Osteocyte (in vitro differentiated cells): ENCODE measurements at places on chromosomes 11 and 22. TPM values are rescaled to one million over a fixed set of nuclear protein-coding genes. Genes with fewer than 3 reads are reported as not detected.

Gene OR52H1
- total RNA-seq: not detected in 2 replicates

Gene HTR3A
- not detected in 2 replicates for total RNA-seq

Gene C11orf42
- total RNA-seq: not detected in 2 replicates

Gene CD3D
- not detected in 2 replicates for total RNA-seq

Gene MRGPRF
- total RNA-seq: 7.0 and 8.4 TPM in 2 replicates

GRCh38 chr22:49629586-49630447, 197.9 kb downstream of the BRD1 start:
- H3K27ac ChIP-seq: no peak overlapping the region
- no peak overlapping the region for H3K4me3 ChIP-seq
- H3K36me3 ChIP-seq: no peaks in the 10 kb centered on the region
- peaks cover 10% of the 10 kb centered on the region for H3K27me3 ChIP-seq

DNA sequence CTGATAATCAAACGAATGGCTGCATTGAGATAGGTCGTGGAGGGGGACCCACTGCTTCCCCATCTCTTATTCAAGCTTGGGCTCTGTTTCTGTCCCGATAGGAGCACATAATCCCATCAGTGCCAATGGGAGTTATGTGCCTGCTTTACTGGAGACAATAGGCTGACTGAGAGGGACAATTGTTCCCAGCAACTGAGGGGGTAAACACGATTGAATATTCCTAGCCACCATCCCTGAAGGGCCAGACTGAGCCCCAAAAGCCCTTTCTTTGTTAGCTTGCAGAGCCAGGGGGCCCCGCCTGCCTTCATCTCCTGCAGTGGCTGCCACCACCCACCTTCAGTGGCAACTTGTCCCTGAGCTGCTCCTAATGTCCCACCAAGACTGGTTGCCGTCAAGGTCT, 172.8 kb upstream of the NAV2 start:
- H3K4me3 ChIP-seq: no peak overlapping the region
- no peak for DNase-seq
- H3K27me3 ChIP-seq: peaks cover 81% of the 10 kb centered on the region

DNA sequence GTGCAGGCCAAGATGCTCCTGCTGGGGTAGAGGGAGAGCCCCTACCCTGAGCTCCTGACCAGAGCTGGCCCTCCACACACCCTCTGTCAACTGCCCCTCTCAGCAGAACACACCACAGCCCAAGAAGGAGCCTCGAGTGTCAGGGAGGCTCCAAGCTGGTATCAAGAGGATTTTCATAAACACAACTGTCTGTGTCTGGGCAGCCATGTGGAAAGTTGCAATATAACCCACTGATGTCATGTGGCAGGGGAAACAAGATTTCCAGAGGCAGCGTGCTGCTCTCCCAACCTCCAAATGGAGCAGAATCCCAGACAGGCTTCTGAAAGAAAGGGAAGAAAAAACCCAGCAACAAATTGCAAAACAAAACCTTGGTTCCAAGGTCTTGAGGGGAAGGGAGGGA, 569.9 kb downstream of the BUD13 start:
- no peaks in the 10 kb centered on the region for H3K4me1 ChIP-seq
- DNase-seq: no peak
- no peak overlapping the region for H3K27ac ChIP-seq
- H3K36me3 ChIP-seq: no peaks in the 10 kb centered on the region
- no peak overlapping the region for H3K4me3 ChIP-seq

DNA sequence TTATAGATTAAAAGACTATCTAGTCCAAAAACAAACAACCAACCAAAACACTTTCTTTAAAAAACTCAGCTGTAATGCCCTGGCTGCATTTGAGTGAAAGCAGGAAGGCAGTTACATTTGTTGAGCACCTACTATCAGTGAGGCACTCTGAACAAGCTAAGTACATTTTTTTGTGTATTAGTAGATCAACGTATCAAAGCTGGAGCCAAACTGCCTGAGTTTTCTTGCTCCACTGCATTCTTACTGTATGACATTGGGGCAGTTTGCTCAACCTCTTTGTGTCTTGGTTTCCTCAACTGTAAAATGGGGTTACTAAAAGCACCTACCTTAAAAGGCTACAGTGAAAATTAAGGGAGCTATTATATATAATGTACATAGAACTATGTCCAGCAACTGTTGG, 22.0 kb downstream of the COA4 start:
- no peak for DNase-seq
- H3K36me3 ChIP-seq: peaks cover 11% of the 10 kb centered on the region
- H3K4me1 ChIP-seq: no peaks in the 10 kb centered on the region
- H3K27me3 ChIP-seq: no peaks in the 10 kb centered on the region
- H3K4me3 ChIP-seq: no peak overlapping the region

DNA sequence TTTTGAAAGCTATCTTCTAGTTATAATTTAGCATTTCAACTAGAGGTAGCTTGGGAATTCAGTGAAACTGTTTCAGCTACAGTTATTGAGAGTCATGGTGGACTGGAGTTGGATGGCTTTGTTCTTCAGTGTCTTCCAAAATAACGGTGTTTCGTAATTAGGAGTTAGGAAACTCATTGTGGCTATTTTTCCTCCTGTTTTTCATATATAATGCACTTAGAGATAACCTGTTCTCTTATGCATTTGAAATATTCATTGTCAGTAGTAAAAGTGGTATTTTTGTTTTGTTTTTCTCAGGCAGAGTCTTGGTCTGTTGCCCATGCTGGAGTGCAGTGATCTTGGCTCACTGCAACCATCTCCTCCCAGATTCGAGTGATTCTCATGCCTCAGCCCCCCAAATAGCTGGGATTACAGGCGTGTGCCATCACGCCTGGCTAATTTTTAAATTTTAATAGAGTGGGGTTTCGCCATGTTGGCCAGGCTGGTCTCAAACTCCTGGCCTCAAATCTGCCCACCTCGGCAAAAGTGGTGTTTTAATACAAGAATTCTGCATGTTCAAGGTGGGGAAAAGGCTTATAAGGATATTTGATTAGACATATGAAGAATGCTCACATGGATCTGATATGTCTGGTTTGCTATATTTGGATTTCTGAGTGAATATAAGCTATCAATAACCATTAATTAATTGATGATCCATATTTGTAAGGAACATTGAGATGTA, 12.7 kb downstream of the PDHX start:
- no peak overlapping the region for H3K27ac ChIP-seq
- H3K4me1 ChIP-seq: peaks cover 38% of the 10 kb centered on the region
- H3K27me3 ChIP-seq: no peaks in the 10 kb centered on the region
- H3K36me3 ChIP-seq: peaks cover 21% of the 10 kb centered on the region
- H3K4me3 ChIP-seq: no peak overlapping the region
- DNase-seq: no peak

DNA sequence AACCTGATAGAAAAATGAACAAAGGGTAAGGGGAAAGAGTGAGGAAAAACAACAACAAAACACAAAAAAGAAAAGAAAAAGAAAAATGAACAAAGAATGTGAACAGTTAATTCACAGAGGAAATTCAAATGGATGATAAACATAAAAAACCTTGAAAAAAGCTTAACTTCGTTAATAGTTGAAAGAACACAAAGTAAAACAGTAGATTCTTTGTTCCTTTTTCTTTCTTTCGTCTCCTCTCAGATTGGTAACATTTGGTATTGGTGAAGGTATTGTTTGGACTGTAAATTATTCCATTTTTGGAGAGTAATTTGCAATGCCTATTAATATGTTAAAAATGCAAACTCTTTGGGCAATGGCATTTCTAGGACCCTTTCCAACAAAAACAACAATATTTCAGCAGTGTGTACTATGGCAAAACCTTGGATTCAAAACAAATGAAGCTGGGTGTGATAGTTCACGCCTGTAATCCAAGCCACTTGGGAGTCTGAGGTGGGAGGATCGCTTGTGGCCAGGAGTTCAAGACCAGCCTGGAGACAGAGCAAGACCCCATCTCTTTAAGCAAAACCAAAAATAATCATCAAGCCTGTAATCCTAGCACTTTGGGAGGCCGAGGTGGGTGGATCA, 3.3 kb upstream of the BACE1 start:
- H3K27ac ChIP-seq: peak overlapping the region; percentile 60
- no peaks in the 10 kb centered on the region for H3K27me3 ChIP-seq
- peaks cover 26% of the 10 kb centered on the region for H3K4me1 ChIP-seq
- H3K4me3 ChIP-seq: no peak overlapping the region
- peaks cover 3% of the 10 kb centered on the region for H3K36me3 ChIP-seq

DNA sequence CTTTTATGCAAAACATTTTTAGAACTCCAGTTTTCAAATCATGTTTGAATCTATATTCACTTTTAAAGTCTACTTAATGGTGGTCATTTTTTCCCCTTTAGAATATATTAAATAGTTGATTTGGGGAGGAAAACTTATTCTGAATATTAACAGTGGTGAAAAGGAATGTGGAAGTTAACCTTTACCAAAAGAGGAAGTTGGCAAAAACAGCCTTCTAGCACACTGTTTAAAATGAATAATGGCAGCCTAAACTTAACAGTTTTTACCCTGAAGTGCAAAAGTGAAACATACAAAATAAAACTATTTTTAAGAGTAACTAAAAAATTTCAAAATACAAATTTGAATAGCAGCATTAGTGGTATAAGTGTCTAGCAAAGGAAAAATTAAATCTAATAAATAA, 86.4 kb downstream of the GRK3 start:
- DNase-seq: no peak
- no peaks in the 10 kb centered on the region for H3K36me3 ChIP-seq
- H3K27ac ChIP-seq: no peak overlapping the region
- peaks cover 13% of the 10 kb centered on the region for H3K27me3 ChIP-seq
- no peak overlapping the region for H3K4me3 ChIP-seq

DNA sequence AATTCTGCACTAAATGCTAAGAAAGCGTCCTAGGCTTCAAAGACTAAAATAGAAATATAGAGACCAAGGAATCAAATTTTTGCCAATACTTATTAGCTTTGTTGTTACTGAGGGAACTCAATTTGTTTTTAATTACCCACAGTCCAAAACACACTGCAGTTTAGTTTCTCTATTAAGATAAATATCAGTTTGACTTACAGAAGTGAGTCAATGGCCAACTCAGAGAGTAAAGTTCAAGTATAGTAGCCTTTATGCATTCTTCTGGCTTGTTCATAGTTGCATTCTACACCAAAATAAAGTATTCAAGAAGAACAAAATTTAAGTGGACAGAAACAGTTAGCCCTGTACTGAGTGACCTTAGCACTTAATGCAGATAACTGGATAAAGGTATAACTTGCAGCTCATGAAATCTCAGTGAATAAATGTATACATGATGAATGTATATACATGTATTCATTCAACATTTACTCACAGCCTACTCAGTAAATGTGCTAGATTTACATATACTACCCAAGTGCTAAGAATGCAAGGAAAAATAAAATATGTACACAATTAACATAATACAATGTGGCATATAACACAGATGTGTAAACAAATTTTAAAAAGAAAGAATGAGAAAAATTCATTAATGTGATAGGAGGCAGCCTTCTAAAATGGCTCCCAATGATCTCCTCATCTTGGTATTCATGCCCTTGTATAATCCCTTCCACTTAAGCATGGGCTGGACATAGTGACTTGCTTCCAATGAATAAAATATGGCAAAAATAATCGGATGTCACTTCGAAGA, 9.7 kb upstream of the RNF141 start:
- no peak for DNase-seq
- no peaks in the 10 kb centered on the region for H3K36me3 ChIP-seq
- peaks cover 11% of the 10 kb centered on the region for H3K4me1 ChIP-seq
- H3K27ac ChIP-seq: no peak overlapping the region
- H3K4me3 ChIP-seq: no peak overlapping the region
